ENCODE measurements at places on chromosomes 3 and 15.
A peak's percentile ranks its signal among the peaks of the same experiment; 100 is the strongest.

- no peak for DNase-seq
Measured at GRCh38 chr3:43779850-43780249, 89.1 kb downstream of the ABHD5 start.

GRCh38 chr15:70602834-70603560 is 160.4 kb downstream of the UACA start:
- no peak for DNase-seq

GRCh38 chr3:17044855-17045254 is 160.1 kb downstream of the PLCL2 start:
- DNase-seq = no peak

DNA sequence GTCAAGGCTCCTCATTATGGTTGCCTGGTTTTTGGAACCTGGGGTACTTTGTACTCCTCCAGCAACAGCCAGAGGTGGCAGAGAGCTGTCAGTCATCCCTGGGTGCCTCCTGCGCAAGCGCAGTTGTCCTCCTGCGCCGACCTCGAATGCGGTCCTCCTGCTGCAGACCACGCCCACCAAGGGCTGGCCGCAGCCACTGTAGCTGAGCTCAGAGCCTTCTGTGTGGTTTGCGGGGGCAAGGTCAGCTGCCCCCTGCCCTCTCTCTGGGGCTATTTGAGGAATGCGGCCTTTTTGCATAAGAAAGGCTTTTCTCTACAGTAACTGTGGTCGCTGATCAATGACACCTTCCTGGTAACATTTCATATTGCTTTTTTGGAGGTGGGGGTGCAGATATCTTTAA is 131.3 kb upstream of the SNRPN start:
- DNase-seq = no peak

- DNase-seq = peak; percentile 59
Measured at GRCh38 chr15:89416339-89417183, 79.8 kb downstream of the RHCG start.

DNA sequence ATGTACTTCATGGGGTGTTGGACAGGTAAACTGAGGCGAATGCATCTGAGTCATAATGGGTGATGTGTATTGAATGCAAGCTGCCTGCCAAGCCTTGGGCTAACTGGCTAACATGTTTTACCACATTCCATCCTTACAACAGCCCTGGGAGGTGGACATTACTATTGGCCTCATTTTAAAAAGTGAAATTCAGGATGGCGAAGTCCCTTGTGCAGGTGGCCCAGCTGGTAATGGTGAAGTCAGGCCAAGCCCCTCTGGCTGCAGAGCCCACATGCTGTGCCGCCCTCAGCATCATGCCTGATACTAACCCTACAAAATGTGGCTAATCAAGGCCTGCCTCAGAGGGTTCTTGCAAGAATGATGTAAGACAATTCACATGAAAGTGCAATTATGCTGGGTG is 60.0 kb upstream of the CHD2 start:
- DNase-seq = no peak

GRCh38 chr3:196222876-196223595 is 6.7 kb downstream of the SLC51A start:
- DNase-seq = no peak

DNA sequence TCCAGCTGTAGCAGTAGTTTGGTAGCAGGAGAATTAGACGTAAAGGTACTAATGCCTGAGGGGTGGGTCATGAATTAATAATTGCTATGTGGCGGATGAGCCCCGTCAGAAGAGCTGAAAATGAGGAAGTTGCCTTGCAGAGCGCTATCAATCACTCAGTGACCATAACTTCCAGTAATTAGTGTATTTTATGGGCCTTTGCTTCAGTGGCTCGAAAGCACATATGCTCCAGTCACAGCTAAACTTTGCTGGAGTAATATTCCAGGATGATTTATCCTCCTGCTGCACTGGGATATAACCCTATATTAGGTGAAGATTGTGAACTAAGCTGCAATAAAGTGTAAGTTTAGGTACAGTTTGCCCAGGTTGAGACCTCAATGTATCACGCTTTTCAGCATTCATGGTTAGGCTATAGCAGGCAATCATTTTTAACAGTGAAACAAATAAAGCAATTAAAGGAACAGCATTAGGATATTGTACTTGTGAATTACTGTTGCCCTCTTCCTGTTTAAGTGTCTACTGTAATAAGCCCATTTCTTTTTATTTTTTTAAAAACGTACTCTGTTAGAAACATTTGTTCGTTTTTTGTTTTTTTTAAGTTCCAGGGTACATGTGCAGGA is 104.6 kb upstream of the SKOR1 start:
- DNase-seq = no peak

- no peak for DNase-seq
Measured at GRCh38 chr15:52783929-52784798, 6.0 kb downstream of the ONECUT1 start.

DNA sequence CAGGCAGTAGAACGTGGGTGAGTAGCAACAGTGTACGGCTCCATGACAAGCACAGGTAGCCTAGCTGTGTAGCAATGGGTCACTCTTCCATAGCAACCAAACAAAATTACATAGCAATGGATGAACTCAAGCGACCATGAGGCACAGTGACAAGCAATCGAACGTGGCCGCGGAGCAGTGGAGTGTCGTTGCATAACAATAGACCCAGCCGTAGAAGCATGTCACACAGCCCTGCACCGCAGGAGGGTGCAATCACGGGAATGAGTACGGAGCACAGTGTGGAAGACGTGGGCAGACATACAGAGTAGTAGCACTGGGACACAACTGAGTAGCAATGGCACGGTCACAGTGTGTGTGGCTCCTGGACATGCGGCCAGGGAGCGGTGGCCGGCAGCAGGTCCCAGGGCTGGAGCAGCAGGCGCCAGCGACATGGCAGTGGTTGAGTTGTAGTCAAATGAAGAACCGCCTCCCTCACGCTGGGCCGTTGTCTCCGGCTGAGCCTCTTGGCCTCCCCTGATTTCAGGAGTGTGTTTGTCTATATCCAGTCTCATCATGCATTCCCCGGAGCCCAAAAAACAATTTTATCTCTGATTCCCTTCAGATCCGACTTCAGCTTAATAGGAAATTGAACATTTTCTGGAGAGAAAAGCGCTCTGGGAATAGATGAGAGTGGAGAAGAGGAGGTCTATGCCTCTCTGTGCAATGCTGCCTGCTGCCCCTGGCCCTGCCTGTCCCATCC is 64.1 kb downstream of the CCDC33 start:
- DNase-seq = no peak

GRCh38 chr3:188756241-188756640 is 415.5 kb upstream of the TPRG1 start:
- DNase-seq = no peak

GRCh38 chr15:100133001-100133400 is 208.8 kb downstream of the ADAMTS17 start:
- DNase-seq = no peak

- DNase-seq = no peak
Measured at GRCh38 chr15:96997538-96997937, 667.0 kb downstream of the NR2F2 start.

DNA sequence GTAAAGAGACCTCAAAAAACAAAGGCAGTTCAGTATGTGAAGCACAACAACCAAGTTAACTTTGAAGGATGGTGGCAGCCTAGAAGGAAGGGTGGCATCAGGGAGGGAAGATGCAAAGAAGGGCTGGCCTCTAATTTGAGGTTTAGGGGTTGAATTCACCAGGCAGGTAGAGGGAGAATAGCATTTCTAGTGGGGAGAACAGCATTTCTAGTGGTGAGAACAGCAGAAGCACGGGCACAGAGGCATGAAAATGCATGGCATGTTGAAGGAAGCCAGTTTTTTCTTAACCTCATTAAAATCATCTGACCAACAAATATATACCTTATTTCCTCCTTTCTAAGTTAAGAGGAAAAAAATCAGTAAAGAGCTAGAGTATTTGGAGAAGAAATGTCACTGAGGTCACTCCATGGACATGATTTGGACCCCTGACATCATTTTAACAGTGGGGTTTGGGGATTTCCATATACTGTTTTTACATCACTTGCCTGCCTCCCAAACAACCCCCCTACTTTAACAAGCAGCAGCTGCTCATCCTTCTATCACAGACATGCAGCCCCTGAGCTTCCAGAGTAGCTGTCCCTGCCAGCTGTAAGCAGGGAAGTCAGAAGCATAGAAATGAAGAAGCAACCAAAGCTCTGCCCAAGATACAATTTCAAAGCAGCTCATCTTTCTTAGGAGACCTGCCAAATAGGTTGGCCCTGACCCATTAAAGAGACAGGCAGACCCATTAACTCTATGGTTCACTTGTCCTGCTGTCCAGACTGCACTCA is 2.4 kb upstream of the POPDC2 start:
- DNase-seq = no peak

DNA sequence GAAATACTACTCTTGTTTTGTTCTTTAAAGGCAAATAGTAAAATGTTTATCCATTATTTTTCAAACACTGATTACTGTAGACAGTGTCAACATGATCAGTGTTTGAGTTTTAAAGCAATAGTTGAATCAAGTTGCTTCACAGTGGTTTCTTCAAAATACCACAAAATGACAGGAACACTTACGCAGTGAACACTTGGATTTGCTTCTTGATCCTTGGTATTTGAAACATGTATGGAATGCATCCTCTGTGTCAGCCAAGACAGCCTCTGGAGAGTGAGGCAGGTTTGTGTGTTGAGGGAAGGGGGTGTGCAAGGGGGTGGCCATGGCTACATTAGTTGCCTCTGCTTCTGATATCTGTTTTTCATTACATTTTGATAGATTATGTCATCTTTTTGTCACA is 413.0 kb downstream of the RBMS3 start:
- no peak for DNase-seq

DNA sequence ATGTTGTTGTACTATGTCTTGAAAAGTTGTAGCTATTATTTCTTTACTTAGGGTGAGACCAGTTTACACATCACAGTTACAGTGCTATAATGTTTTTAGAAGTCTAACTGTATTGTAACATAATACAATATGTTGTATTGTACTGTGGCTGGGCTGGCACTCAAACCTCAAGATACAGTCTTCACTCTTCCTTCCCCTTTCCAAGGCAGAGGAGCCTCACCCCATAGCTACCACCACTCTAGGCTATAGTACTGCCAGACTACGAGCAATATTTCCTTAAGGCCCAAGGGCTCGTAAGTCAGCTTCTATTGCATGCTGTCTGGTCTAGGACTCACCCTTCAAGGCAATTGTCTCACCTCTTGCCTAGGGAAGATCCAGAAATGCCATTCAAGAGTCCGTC is 597.7 kb downstream of the OTOL1 start:
- no peak for DNase-seq

GRCh38 chr3:46979958-46980497 is 562 bp downstream of the NBEAL2 start:
- no peak for DNase-seq

- DNase-seq = no peak
Measured at GRCh38 chr3:102466001-102466400, 31.2 kb downstream of the ZPLD1 start.

GRCh38 chr3:17006132-17006852 is 121.5 kb downstream of the PLCL2 start:
- no peak for DNase-seq

DNA sequence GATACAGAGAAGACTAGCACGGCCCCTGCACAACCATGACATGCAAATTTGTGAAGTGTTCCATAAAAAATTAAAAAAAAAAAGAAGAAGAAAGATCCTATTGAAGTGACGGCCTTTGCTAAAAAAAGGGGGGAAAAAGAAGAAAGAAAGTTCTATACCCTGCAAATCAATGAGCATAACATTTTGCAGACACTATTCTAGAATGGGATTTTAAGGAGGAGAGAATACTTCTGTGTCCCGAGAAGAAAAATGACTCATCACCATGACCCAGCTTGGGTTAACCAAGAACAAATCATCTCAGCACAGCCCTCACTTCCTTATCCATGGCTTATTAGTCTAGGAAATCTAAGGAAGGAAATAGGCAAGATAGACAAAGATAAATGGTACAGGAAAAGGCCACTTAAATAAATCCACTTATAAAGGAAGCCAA is 7.4 kb upstream of the SH3BP5 start:
- no peak for DNase-seq

GRCh38 chr3:81485444-81485865 is 276.0 kb downstream of the GBE1 start:
- no peak for DNase-seq

- no peak for DNase-seq
Measured at GRCh38 chr3:146106986-146107385, 54.0 kb downstream of the PLOD2 start.

- no peak for DNase-seq
Measured at GRCh38 chr15:96264351-96264798, 66.1 kb upstream of the NR2F2 start.
